D721Med (cell line): ENCODE measurements at places on chromosomes 12 and 14.
A peak's percentile ranks its signal among the peaks of the same experiment; 100 is the strongest.

DNA sequence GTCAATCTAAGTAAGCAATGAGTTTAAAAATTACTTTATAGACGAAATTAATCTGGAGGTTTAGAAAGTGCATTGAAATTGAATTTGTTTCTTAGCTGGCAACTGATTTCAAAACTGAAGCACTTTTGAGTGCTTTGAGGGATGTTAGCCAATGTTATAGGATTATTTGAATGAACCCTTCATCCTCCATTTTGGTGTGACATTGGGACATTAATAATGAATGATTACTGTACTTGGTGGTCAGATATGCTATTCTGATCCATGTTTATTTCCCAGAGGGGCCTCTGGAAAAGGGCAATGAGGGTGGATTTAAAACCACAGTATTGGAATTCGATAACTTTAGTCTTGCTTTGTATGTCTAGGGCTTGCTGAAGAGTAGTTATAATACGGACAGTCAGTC lies 183.2 kb downstream of the AKAP6 start:
- DNase-seq: no peak

GRCh38 chr12:100248886-100249285 lies 18.0 kb downstream of the DEPDC4 start:
- DNase-seq: no peak

DNA sequence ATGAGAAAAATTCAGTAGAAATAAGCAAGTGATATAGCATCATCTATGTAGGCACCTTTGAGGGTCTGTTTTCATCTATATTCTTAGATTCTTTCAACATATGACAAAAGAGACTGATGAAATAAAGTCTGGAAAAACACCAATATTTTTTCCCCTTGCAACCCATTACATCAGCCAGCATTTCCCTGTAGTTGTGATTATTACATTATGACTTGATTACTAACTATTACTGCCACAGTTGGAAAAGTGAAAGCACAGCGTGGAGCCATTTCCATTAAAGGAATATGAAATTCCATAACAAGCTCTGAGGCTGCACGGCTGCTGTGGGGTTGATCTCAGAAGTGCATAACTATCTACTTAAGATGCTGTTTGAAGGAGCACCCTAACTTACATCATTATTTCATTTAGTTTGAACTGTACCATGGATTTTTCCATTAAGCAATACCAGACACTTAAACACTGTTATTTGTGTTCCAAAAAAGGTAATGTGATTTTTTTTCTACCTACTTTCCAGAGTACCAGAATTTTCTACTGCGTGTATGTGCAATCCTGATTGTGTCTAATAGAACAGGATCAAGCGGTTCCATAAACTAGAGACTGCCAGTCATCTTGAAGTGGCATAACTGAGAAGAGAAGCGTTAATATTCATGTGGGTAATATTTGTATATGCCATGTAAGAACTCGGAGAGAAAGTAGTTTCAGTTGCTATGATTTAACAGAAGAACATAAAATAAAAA lies 405.5 kb downstream of the MDGA2 start:
- DNase-seq: no peak

DNA sequence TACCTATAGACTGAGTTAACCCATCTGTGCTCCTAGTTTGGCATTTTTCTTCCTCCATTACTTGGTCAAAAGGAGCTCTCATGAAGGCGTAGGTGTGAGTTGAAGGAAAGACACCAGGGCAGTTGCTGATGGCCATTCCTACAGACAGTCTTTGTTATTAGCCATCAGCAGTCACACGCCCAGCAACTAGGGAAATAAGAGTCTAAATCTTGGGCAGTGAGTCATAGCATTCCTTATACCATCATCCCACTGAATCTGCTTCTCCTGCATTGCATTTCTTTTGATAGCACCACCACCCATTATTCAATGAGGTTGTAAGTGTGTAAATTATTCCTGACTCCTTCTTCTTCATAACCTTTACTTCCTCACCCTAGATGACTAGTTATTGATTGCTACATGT lies 150.9 kb upstream of the IGF1 start:
- no peak for DNase-seq

DNA sequence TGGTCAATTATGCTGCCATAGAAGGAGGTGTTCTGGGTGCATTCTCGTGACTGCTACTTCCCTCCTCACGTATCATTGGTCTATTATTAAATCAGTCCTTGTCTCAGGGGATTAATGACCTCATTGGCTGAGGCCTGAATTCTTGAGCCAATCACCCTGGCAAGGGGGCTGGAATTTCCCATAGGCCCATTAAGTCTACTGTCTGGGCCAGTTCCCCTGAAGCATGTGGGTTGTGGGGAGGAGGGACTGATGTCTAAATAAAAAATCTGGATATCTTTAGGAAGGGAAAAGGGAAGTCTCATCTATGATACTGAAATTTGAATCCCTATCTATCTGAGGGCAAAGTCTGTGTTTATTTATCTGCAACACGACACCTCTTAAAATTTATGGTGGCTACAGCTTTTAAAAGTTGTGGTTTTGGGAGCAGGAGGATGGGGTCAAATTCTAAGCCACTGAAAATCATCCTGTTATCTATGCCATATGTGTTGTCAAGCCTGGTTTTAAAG lies 71.9 kb downstream of the DYRK2 start:
- no peak for DNase-seq

DNA sequence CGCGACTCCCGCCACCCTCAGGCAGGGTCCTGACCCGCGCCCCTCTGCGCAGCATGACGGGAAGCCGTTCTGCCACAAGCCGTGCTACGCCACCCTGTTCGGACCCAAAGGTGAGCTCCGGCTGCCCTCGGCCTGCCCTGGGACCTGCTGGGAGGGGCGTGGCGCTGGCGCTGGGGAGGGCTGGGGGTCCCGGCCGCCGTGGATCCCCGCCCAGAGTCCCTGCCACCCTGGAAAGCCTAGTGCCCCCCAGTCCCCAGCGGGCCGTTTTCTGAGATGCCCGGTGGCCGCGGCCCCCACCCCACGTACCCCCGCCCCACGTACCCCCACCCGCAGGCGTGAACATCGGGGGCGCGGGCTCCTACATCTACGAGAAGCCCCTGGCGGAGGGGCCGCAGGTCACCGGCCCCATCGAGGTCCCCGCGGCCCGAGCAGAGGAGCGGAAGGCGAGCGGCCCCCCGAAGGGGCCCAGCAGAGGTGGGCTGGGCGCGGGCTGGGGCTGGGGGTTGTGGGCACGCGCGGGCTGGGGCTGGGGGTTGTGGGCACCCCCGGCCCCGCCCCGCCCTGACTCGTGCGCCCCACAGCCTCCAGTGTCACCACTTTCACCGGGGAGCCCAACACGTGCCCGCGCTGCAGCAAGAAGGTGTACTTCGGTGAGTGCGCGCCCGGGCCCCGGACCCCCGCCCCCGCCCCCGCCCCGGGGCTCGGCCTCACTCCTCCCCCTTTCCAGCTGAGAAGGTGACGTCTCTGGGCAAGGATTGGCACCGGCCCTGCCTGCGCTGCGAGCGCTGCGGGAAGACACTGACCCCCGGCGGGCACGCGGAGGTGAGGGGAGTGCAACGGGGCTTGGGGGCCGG lies 4.0 kb downstream of the CRIP2 start:
- no peak for DNase-seq

DNA sequence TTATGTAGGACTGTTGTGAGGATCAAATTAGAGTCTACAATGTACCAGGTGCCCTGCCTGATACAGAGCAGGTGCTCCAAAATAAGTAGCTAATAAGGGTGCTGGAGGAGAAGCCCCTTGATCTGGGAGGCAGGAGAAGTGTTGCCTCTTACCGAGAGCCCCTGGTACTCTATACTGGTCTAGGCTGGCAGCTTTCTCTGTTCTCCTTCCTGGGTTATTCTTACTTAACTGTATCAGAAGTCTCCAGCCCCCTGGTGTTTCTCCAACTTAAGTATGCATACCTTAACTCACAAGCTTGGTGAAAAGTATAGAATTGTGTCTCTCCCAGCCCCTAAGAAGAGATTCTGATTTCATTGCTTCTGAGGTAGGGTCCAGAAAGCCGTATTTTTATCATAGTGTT lies 254.9 kb downstream of the LRIG3 start:
- DNase-seq: no peak

DNA sequence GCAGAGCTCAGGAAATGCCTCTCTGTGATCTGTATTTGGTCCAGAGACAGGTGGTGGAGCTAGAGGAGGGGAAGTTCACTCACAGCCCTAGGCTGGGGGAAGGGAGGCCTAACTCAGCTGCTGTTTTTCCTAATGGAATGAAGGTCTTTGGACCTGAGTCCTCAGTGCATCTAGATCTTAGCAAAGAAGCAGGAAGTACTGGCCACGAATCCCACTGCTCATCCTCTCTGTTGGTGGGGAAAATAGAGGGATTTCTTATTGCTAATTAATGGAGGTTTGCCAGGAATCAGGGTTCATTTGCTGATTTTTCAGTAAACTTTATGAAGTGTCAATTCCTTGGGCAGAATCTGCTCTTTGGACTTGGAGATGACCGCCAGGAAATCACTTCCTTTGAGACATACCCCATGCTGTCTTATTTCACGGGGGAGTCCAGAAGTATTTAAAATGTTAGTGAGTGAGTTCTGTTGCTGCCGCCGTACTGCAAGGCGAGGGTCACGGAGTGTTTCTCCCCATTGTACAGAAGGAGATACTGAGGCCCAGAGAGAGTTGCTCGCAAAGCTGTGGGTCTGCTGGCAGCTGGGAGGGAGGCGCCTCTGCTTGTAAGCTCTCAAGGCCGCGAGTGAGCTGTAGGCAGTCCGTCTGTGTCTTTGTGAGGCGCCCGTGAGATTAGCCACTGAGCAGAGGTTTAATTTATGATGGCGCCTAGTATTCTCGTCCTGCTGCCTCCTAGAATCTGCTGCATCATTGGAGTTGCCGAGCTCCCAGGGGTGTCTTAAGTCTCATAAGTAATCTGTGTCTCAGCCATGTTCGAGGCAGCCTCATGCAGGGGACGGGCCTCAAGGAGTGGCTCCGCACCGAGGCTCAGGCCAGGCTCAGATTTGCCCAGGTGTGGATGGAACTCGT lies 88.2 kb downstream of the TSPAN9 start:
- DNase-seq: peak; percentile 48
